ENCODE measurements at places on chromosomes 7 and 10.
A peak's percentile ranks its signal among the peaks of the same experiment; 100 is the strongest.

- no peak for DNase-seq
Observed at GRCh38 chr10:110910138-110910537, 8.8 kb downstream of the BBIP1 start.

- no peak for DNase-seq
Observed at GRCh38 chr7:8157296-8157695, 104.7 kb downstream of the ICA1 start.

DNA sequence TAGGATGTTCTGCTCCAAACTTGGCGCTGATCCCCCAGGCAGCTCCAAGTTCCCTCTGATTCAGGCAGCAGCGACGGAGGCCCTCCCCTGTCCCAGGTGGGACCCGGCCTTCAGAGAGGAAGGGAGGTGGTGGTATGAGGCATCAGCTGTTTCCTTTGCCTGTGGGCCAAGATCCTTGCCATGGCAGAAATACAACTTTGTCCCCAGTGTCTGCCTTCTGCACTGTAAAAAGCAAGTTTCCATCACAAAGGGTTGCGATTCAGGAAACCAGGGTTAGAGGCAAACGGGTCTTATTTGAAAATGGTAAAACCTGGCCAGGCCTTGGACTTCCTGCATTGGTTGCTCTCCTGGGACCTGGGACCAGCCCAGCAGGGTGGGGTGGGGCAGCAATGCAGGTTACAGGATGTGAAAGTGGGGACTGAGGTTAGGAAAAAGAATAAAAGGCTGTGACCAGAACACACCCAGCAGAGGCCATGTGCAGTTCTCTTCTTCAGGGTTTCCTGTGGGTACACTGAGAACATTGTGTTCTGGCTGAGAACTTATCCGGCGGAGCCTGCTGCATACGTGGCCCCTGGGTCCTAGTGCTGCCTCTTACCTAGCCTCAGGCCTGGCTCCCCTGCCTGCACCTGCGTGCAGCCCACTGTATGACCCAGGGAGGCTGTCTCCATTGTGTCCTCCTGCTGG, 25.1 kb upstream of the DDIT4 start:
- no peak for DNase-seq

DNA sequence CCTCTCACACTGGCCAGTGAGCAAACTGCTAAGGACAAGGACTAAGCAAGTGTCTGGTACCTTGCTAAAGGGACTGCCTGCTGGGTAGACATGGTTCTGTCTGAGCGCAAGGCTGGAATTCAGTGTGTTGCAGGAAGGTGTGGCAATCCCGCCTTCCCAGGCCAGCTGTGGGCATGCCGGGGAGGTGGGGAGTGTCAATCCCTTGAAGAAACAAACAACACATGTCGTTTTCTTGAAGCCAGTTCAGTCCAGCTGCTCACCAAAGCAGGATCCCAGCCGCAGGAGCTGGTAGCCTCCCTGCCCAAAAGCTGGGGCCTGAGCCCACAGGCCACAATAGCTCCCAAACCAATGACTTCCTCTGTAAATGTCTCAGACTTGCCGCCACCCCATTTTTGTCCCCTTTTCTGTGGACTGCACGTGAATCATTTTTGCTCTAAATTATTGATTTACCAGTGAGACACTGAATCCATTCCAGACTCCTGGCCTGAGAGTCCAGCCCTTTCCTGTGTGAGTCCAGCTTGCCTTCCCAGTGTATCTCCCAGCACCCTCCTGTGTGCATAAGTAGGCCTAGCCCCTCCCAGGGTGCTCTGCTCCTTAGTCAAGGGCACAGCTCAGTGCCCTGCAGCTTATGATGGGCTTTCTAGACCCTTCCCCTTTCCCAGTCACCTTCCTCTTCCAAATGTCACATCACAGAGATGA, 166.8 kb downstream of the RGS10 start:
- DNase-seq = no peak

- DNase-seq = no peak
Observed at GRCh38 chr7:17362439-17363105, 64.1 kb downstream of the AHR start.

DNA sequence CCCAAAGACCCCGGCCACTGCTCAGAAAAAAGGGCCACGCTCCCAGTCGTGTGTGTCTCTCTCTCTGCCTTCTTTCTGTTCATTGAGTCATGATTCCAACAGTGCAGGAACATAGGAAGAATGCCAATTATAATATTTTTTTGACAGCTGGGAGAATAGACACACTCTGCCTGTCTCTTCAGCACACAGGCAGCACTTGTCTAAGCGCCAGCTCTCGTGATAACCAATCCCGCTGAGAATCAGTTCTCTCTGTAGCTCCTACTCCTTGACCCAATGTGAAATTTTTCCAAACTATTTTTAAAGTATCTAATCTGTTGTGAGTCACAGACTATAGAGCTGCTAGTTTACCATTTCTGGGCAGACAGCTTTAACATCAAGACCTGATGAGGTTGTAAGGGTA, 145.7 kb upstream of the RHEB start:
- DNase-seq = no peak

DNA sequence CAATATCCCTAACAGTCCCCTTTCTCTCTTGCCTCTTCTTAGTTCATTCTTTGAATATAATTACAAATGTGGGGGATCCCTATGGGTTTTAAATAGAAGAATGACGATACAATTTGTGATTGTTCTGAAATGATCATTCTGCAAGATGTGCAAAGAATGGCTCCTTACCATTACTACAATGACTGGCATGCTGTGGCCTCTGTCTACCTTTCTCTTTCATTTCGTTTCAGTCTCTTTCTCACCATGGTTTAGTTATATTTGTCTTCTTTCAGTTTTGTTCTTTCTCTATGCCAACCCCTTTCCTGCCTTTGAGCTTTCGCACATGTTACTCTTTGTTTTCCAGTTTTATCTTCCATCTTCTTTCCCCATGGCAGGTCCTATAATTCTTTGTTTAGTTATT, 176.5 kb downstream of the SUGCT start:
- DNase-seq = no peak

DNA sequence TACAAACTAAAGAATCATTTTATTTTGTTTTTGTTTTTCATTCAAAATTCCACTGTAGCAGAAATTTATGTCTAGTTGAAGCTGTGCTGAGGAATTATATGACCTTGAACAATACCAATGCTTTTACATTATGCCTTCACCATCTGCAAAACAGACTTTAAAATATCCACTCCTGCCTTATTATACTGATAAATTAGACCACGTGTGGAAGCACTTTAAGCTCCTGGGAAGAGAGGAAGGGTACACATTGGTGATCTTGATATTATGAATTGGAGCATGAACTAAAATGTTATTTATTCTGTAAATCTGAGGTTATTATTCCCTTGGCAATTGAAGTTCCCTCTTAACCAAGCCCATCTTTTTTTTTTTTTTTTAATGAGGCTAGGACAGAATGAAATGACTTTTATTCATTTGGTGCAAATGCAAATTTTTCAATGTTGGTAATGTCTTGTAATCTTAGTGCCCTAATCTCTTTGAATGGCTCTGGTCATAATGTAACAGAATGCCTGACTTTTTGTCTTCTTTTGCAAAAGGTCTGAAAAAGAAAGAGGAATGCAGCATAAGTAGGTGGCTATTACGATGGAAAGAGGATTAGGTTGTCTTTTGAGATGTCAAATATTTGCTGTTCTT, 139.9 kb upstream of the COBL start:
- DNase-seq = no peak

GRCh38 chr7:142939226-142939910, at the start of gene LLCFC1:
Gene LLCFC1 (plus strand): TSS chr7:142939484. CDS start chr7:142939622, 138 bp downstream.
- peak; percentile 5 for DNase-seq

- no peak for DNase-seq
Observed at GRCh38 chr7:143979998-143980397, 20.1 kb upstream of the OR6B1 start.

DNA sequence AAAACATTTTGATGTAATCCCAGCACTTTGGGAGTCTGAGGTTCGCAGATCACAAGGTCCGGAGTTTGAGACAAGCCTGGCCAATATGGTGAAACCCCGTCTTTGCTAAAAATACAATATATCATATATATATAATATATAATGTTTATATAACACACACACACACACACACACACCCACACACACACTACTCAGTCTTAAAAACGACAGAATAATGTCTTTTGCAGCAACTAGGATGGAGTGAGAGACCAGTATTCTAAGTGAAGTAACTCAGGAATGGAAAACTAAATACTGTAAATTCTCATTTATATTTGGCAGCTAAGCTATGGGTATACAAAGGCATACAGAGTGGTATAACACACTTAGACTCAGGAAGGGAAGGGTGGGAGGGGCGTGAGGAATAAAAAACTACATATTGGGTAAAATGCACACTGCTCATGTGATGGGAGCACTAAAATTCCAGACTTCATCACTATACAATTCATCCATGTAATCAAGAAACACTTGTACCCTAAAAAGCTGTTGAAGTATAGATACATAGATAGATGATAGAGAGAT, 231.2 kb upstream of the SEMA3A start:
- no peak for DNase-seq

DNA sequence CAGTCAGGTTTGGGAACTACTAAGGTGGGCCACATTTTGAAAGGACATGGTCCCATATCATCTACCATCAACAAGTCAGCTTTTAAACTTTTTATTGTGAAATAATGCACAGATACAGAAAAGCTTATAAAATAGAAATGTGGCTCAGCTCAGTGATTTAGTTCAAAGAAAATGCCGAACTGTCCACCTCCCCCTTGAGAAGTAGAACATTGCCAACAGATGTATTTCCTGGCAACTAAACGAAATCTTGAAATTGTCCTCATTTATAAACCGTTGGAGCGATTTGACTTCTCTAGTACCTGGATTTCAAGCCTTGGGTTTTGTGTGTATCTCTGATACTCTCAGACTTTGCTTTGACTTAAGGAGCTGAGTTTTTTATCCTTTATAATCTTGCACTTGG, 32.7 kb upstream of the SMNDC1 start:
- DNase-seq = no peak

- no peak for DNase-seq
Observed at GRCh38 chr10:129909531-129910256, 54.4 kb downstream of the EBF3 start.

- no peak for DNase-seq
Observed at GRCh38 chr7:26583094-26583648, 281.2 kb downstream of the SKAP2 start.
